ENCODE measurements at places on chromosomes 5 and 9.

GRCh38 chr5:120103495-120103894 is 360.6 kb upstream of the PRR16 start:
- DNase-seq = no peak

- DNase-seq = no peak
Measured at GRCh38 chr5:7705261-7705660, 145.7 kb downstream of the CFAP90 start.

GRCh38 chr5:73968729-73969128 is 342.7 kb downstream of the ARHGEF28 start:
- DNase-seq = no peak

- DNase-seq = peak; percentile 80
Measured at GRCh38 chr9:94805585-94805984, 79.1 kb downstream of the AOPEP start.

DNA sequence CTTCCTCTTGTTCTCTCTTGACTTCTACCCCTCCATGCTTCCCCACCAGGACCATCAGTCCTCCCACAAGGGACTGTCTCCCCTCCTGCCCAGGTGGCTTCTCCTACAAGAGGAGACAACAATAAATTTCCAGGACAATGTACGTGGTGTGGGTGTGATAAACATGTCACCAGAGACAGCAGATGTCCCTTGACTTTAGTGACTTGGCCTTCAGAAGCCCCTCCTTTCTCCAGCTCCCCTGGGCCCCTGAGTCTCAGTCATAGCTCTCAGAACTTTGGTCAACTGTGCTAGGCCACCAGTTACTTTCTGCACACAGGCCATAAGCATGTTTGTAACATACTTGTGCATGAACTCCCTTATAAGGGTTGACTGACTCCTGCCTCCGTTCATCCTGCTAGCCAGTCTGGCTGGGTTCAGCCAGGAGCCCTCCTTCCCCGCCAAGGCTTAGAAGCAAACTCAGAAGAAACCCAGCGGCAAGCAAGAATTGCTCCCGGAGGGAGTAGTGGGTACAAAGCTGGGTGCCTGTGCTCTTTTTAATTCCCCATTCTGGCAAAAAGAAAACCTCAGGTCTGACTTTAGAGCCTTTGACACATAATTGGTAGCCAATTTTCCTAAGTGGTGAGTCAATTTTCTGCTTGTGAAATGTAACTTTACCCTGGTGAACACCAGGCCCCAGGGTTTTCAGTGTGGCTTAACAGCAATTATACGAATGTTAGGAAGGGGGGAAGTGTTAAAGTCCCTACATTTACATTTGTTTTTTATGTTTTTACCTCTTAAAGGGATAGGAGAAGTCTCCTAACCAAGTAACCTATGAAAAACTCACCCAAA is 49.2 kb downstream of the EBF1 start:
- no peak for DNase-seq

DNA sequence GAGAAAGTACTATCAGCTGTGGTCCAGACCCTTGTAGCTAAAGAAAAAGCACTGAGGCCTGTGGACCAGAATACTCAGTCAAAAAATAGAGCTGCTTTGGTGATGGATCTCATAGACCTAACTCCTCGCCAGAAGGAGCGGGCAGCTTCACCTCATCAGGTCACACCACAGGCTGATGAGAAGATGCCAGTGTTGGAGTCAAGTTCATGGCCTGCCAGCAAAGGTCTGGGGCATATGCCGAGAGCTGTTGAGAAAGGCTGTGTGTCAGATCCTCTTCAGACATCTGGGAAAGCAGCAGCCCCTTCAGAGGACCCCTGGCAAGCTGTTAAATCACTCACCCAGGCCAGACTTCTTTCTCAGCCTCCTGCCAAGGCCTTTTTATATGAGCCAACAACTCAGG is 8.9 kb downstream of the RAB24 start:
- no peak for DNase-seq

GRCh38 chr9:93730648-93731047 is 154.3 kb downstream of the PHF2 start:
- no peak for DNase-seq

All from epithelial cell of proximal tubule (primary cell).